ENCODE measurements at places on chromosomes 6 and 20.

DNA sequence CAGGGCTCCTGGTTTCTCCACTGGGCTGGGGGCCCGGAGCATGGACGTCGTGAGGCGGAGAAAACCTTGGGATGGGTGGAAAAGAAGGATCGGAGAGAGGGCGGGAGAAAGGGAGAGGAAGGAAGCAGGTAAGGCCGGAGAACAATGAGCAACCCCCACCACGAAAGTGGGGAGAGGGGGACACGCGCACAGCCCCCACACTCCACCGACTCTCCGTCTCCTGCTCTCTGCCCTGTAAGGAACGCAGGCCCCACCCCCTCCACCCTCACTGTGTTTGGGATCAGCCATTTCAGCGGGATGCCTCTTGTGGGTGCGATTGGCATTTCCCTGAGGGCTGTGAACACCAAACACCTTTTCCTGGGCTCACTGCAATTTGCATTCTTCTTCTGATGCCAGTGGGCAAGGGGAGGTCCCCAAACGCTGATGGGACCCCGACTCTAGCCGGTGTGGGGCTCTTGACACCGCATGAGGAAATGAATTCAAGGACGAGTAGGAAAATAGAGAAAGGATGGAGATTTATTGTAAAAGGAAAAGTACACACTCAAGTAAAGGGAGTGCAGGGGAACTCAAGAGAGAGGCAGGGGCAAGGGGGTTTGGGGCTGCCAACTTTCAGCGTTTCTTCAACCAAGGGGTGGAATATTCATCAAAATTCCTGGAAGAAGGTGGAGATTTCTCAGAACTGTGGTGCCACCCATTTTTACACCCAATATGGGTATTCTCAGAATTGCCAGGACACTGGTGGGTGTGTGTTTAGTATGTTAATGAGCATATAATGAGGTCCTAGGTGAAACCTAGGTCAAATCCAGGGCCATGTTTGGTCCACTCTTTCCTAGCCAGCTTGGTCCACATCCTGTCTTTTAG, 13.1 kb upstream of the RAET1L start:
- no peak for DNase-seq

GRCh38 chr6:15741405-15741804, 78.6 kb upstream of the DTNBP1 start:
- no peak for DNase-seq

GRCh38 chr6:87408721-87409155, 966 bp downstream of the CFAP206 start:
- DNase-seq = no peak

GRCh38 chr6:138307352-138307751, 70.4 kb upstream of the SMIM28 start:
- DNase-seq = peak; percentile 16

DNA sequence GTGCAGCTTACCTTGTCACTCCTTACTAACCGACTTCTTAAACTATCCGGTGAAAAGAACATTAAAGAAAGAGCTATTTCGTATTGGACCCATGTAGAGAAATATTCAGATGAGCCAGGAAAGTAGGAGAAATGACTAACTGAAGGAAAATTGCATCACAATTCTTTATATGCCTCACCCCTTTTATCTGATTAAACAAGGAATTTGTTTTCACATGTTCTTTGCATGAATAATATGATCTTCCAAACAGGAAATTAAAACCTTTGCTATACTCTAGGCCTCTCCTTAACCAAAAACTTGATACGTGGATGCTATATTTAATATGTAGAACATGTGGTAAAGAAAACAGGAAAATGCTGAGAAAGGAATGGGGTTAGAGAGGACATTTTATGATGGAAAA, 41.9 kb upstream of the LRRC1 start:
- peak; percentile 84 for DNase-seq

- no peak for DNase-seq
These were observed 264.8 kb downstream of the RNGTT start for GRCh38 chr6:88698661-88699060.

GRCh38 chr20:35541783-35542662, at the start of gene ERGIC3:
Gene ERGIC3 (plus strand): TSS chr20:35542078. CDS start chr20:35542098, 20 bp downstream.
- DNase-seq = peak; percentile 83

DNA sequence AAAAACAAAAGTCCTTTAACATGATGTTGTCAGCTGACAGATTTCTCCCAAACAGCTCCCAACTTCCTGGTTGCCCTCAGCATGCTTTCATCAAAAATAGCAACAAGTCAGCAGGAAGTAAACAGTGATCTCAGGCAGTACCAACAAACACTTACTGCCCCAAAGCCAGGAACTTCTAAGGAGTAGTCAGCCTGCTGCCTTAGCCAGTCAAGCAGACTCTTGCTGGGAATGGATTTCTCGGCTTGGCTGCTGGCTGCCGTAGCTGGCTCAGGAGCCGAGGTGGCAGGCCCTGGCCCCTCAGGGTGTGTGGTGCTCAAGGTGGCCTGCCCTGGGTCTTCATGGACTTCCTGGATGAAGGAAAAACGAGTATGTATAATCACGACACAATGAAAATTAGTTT, 46.6 kb upstream of the EMILIN3 start:
- no peak for DNase-seq

All from astrocyte (in vitro differentiated cells and primary cell).